BJ (cell line): ENCODE measurements at places on chromosomes 7 and 10. TPM values are rescaled to one million over a fixed set of nuclear protein-coding genes. Genes with fewer than 3 reads are reported as not detected.

SLC16A12 gene
- 0.02 and 0.06 TPM in 2 replicates for polyA plus RNA-seq

LIPJ gene
- polyA plus RNA-seq, result 0.01 TPM in 1 of 2 replicates, not detected in the other

DNA sequence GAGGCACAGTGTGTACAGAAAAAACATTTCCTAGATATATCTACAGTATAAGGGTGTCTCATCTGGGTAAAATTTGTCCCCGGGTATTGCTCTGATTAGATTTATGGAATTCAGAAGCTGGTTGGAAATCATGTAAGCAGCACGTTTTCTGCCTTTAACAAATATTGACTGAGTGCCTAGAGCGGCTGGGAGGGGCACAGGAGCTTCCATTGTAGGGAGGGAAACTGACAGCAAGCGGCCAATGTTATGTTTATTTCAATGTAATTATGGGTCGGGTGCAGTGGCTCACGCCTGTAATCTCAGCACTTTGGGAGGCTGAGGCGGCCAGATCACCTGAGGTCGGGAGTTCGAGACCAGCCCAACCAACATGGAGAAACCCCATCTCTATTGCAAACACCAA is 4.4 kb upstream of the RFC2 start:
- no peak for DNase-seq

GRCh38 chr7:15684871-15685270 is 1.6 kb downstream of the MEOX2 start:
- DNase-seq, result no peak

DNA sequence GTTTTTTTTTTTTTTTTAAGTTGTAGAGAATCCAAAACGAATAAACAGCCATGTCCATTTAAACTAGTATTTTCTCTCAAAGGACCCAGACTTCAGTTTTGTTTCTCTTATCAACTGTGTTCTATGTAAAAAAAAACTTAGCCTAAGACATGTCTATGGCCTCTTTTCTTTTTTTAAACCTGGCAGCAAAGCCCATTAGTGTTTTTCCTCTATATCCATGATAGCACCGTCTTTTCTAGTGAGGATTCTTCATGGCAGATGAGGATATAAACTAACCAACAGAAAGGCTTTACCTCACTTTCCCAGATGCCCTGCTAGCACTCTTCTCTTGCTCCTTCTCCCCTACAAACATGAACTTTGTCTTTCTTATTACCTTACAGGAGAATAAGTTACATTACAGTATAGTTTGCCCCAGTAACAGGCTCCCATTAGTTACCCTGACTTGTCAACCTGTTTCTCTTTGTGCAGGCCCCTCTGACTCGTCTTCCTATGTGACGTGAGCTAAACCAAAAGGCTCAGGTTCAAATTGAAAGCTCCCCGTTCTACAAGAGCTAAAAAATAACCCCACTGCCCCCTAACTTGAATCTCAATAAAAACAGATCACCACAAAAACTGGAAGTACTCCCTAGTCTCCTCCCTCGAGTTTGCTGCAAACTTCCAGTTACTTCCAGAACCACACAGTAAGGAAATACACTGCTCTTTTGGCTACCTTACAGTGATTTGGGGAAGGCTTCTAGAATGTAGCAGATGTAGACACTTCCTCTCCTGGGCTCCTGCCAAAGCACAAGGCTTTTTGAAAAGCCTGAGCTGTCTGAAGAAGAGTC is 20.1 kb downstream of the P4HA1 start:
- DNase-seq, result no peak

GRCh38 chr7:91379236-91379635 is 115.0 kb downstream of the FZD1 start:
- no peak for DNase-seq

DNA sequence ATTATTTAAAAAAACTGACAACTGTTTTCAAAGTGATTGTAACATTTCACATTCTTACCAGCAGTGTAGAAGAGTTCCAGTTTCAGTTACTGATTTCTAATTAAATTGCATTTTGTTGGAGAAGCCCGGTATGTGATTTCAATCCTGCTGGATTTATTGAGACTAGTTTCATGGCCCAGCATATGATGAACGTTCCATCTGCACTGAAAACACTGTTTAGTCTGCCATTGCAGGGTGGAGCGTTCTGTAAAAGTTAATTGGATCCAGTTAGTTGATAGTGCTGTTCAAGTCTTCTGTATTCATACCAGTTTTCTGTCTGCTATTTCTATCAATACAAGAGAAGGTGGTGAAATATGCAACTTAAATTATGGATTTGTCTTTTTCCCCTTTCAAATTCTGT is 37.3 kb upstream of the CCNY start:
- no peak for DNase-seq

DNA sequence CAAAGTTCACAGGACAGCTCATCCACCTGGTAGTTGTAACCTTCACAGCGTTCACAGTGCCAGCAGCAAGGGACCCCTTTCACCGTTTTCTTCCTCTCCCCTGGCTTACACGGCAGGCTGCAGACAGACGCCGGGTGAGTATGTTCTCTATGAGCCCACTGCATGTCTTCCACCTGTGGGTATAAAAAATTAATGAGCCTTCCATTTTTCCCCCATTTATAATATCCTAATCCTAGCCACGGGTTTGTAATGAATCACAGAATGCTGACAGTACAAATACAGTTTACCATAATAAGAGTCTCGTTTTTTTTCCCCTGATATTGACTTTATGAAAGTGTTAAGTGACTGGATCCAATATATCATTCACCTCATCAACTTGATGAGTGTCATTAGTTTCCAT is 719.0 kb downstream of the GRM8 start:
- no peak for DNase-seq

DNA sequence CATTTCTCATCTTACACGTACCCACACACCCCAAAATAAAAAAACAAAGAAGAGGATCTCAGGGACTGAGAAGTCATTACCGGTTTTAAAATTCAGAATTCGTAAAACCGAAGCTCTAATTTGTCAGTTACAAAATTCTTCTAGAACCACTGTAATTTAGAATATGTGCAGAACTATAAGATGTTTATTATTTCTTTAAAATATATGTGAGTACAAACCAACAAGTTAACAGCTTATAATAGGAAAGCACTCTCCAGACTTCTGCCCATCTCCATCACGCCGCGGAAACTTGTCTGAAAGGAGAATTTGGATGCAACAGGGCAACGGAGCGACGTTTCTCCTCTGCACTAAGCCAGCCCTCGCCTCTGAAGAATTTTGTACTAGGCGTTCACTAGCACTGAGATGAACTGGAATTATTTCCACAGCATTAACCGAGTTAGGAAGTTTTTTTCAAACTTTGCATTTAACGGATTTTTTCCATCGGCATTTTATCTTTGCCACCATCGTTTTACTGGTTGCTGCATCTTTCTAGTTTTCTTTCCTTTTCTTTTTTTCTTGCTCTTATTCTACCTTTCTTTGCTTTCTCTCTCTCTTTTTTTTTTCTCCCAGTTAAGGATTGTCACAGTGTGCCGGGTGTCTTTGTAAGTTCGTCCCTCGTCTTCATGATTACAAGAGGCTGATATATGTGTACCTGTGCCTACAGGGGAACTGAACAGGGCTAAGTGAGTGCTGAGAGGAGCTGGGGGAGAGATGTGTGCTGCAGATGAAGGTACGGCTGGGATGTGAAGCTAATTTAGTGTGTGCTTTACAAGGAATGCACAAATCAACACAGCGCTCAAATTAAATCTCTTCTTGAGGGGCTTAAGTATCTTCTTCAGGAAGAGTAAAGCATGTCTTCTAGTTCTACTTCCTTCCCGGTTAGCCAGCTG is 295.9 kb upstream of the NFE2L3 start:
- DNase-seq, result no peak

GRCh38 chr7:51286401-51286800 is 30.2 kb downstream of the COBL start:
- DNase-seq, result no peak
